CD4-positive, alpha-beta T cell treated with Interleukin-15 for 1 hour (primary cell): ENCODE measurements at places on chromosomes 3 and 15.
A peak's percentile ranks its signal among the peaks of the same experiment; 100 is the strongest.

GRCh38 chr15:69593981-69594966 lies 141.7 kb downstream of the RPLP1 start:
- DNase-seq = no peak

- DNase-seq = no peak
Measured at GRCh38 chr3:43238801-43239200, 47.5 kb upstream of the SNRK start.

DNA sequence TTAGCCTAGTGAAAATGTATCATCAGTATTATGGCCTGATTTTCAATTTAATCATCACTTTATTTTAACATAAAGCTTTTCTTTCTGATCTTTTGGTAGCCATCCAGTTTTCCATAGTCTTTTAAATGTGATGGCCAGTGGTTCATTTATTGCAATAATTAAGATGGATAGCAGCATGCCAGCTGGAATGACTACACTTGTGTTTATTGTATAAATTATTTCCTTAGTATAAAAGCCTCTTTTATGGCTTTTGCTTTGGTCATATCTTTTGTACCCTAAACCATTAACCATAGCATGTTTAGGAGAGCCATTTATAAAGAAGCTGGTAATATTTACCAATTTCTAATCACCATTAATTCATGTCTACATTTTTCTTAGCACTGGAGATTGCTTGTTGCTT lies 31.7 kb downstream of the ALCAM start:
- no peak for DNase-seq

GRCh38 chr15:49855917-49856637 lies 235.2 kb downstream of the DTWD1 start:
- DNase-seq = no peak

DNA sequence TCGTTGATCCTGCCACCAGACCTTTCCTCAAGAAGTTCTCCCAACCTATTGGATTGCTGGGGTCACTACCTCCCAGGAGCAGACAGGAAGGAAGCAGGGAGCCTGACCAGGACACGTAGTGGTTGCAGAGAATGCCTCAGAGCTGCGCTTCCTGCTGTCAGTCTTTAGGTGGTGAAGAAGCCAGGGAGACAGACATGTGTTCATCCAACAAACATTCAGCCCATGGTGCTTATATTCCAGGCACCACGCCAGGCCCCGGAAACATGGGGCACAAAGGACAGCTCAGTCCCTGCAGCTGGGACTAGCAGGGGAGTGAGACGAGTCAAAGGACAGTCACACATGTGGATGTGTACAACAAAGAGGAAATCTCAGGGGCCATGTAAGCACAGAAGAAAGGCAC lies 26.0 kb upstream of the CORO2B start:
- DNase-seq = no peak

DNA sequence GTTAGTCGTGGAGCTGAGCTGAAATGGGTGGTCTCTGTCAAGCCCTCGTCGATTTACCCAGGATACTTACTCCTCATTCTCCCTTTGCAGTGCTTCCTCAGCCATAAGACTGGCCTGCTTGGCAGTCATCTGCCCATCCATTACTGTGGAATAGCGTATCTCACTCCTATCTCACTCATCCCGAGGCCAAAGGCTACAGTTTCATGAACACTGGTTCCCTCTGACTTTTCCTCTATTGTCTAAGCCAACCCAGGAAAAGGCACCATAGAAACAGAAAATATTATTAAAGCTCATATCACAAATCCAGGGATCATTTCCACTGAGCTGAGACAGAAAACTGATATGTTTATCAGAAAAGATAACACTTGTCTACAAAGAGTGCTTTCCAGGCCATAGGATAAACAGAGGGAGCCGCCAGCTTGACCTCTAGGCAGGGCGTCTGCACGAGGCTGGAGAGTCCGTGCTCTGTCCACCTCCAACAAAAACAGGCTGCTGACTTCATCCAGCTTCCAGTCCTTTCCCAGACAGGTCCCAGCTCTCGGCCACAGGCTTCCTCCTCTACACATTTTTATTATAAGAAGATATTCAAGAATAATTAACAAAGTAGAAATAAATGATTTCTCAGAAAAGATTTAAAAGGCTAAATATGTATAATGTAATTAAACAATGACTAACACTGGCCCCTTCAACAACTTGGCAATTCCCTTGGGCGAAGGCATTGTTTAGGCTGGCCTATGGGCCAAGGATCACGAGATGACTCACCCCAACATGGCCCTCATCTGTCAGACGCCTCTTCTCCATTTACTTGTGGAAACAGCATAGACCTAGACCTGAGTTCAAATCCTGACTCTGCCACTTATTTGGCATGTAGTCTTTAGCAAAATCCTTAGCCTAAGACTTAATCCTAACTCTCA lies 27.4 kb upstream of the BOC start:
- DNase-seq = no peak

GRCh38 chr15:60635507-60636352 lies 156.8 kb upstream of the ICE2 start:
- no peak for DNase-seq

- DNase-seq = no peak
Measured at GRCh38 chr15:37973856-37974255, 39.4 kb downstream of the TMCO5A start.

DNA sequence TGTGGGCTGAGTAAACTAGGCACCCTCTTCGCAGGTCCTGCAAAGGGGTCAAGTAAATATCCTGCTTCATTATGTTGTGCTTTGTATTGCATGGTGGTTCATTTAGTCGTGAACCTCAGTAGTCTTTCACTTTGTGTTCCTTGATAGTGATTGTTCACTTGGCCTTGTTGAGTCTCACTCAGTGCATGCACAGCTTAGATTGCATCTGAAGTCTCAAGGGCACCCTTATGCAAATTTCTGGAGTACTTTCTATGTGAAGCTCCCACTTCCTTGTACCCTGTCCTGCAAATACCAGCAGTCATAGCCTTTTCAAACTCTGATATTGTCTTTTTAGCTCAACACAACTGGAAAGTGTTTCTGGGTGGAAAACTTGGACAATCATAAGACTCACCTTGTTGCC lies 519.2 kb downstream of the NAALADL2 start:
- DNase-seq = no peak

GRCh38 chr3:138949002-138949418 lies 2.0 kb downstream of the FOXL2NB start:
- DNase-seq = no peak

- no peak for DNase-seq
Measured at GRCh38 chr3:27345959-27346865, 23.0 kb downstream of the NEK10 start.

GRCh38 chr3:51873876-51874275 lies 1.5 kb downstream of the IQCF5 start:
- DNase-seq = no peak

GRCh38 chr15:100918690-100919480 lies at the start of gene LRRK1:
TSS of gene LRRK1 (plus strand) at chr15:100919357. CDS start at chr15:100924633, 5,276 bp downstream.
- no peak for DNase-seq

- no peak for DNase-seq
Measured at GRCh38 chr3:81550415-81550814, 211.0 kb downstream of the GBE1 start.

- DNase-seq = peak; percentile 92
Measured at GRCh38 chr15:72231066-72231832, at the start of gene PKM. TSS of gene PKM (minus strand) at chr15:72231190. CDS start at chr15:72219097, 12,093 bp downstream.

DNA sequence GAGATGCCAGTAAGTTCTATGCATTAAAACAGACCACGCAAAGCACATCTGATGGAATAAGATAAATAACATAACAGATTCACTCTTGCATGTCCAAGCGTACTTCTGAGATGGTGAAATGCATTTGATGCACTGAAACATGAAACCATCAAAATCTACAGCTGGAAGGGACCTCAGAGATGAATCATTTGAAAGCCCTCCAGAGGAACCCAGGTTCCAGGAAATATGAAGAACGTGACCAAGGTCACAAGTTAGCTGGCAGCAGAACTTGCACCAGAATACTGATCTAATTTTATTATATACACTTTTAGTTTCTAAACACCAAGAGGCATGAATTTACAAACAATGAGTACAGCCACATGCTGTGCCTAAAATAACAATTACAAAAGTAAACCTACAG lies 957.1 kb downstream of the FHIT start:
- DNase-seq = no peak

DNA sequence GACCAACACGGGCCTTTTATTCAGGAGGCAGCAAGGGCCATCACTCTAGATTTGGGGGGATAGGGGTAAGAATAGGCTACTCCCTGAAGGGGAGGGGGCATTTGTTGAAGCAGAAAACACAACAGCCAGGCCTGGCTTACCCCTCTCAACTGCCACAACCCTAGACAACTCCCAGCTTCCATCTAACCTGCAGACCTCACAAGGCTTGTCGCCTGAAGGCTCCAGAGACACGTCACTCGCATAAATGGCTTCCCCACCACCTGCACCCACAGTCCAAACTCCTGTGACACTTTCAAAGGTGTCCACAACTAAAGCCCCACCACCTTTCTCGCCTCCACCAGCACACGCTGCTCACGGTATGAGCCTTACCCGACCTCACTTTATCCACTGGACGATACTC lies 14.9 kb downstream of the POLG start:
- DNase-seq = no peak

DNA sequence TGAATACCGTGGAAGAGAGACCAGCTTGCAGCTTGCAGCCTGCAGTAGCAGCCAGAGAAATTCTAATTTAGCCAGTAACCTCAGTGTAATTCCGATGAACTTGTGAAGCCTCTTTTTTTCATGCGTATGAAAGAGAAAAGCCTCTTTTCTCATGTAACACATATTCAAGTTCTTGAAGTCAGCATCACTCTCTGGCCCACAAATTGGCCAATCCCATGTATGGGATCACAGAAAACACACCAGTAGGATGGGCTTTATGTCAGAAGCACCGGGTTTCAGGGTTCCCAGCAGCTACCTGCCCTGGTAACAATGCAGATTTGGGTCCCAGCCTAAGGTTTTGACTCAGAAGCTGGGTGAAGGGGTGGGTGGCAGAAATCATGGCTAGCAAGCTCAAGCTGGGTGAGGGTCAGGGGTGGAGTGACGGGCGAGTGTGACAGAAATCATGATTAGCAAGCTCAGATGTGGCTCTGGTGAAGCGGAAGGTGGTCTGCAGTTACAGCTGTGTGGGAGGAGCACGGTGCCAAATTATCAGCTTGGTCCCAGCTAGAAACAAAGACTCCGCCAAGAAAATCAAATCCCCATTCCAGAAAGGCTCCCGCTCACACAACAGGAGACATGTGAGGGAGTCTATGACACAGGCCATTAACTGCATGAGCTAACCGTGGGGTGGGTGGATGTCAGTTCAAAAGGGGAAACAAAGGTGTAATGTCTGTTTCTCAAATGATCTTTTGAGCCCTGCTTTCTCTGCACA lies 86.6 kb downstream of the SNRK start:
- no peak for DNase-seq

GRCh38 chr3:68336042-68336441 lies 596.3 kb downstream of the TAFA4 start:
- DNase-seq = no peak

DNA sequence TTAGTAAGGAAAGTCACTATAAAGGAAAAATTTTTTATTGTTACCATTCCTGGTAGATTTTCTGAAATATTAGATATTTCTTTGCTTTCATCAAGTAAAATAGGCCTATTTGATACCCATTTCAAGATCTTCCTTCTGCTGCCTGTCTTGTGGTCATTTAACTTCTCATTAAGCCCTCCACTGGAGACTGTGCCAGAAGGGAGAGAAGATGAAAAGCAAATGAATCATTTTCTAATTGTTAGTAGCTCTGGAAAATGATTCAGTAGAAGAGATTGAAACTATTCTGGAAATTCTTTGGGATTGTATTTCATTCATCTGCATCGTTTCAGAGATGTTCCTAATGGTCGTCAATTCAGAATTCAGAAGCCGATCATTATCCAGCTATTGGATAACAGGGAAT lies 3.2 kb downstream of the KCTD6 start:
- no peak for DNase-seq

GRCh38 chr15:92808598-92809063 lies 91.5 kb upstream of the CHD2 start:
- DNase-seq = peak; percentile 26

- DNase-seq = peak; percentile 45
Measured at GRCh38 chr3:52428151-52429005, 16.5 kb downstream of the SEMA3G start.

- DNase-seq = no peak
Measured at GRCh38 chr15:98131924-98132323, 171.4 kb downstream of the ARRDC4 start.

DNA sequence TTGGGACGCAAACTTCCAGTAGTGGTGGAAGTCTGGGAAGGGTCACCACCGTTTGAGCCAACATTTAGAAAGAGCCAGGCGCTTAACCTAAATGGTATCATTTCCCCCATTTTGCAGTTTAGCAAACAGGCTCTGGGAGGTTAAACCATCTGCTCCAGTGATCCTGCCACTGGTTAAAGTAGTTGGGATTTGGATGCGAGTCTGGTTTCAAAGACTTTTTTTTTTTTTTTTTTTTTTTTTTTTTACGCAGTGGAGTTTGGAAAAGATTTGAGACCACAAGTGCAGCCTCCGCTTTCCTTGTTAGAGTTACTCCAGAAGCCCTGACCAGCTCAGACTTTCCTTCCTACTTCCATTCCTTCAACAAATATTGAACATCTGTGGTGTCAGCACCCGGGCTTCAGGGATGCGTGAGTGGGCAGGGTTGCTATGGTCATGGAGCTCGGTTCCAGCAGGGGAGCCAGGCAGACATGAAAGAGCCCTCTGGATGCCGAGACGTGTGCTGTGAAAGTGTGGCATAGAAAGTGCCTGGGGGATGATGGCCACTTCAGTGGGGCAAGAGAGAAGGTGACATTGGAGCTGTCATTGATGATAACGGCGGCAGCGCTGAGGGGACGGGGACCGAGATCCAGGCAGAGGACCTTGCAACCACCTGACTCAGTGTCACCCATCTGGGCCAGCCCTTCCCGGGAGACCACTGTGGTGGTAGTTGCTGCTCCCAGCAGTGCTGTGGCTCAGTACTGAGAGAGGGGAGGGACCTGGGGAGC lies 1.1 kb upstream of the RNU6-1 start:
- DNase-seq = no peak

- peak; percentile 39 for DNase-seq
Measured at GRCh38 chr15:76147906-76148570, 88.3 kb downstream of the TMEM266 start.

DNA sequence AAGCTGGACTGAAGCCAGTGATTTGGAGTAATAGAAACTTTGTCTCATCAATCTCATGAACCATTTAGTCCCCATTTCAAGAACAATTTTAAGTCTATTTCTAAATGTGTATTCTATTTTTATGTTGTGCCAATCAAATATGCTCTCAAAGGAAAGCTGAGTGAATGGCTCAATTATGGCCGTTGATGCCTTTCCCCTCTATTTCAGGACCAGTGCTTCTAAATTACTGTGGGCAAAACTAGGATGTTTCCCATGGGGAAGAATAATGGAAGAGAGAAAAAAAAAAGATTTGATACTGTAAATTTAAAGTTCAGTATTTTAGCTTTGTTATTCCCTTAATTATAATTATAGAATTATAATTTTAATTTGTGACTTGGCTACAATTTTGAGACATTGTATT lies 110.1 kb downstream of the CADM2 start:
- no peak for DNase-seq

- no peak for DNase-seq
Measured at GRCh38 chr15:51533672-51534398, 88.7 kb downstream of the DMXL2 start.

DNA sequence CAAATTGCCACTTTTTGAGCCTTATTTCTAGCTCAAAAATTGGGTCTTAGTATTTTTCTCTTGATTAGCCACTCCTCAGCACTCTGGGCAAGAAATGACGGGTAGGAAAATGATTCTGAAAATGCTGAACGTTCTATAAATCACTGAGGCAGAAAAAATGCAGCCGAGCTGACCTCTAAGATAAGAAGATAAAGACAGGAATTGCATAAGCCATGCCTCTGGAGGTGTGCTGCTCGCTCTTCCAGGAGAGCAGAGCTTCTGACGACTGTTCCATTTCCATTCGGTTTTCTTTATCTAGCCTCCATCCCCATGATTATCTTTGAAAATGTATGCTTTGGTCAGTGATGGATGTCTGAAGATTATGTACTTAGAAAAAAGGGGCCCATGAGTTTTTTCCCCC lies 558.8 kb upstream of the ADAMTS9 start:
- no peak for DNase-seq
